Epithelial cell of proximal tubule (primary cell): ENCODE measurements at places on chromosomes 16 and 17. TPM values are rescaled to one million over a fixed set of nuclear protein-coding genes. Genes with fewer than 3 reads are reported as not detected.

GRCh38 chr17:28720247-28720996, 637 bp downstream of the RPL23A start:
- DNase-seq = no peak

DNA sequence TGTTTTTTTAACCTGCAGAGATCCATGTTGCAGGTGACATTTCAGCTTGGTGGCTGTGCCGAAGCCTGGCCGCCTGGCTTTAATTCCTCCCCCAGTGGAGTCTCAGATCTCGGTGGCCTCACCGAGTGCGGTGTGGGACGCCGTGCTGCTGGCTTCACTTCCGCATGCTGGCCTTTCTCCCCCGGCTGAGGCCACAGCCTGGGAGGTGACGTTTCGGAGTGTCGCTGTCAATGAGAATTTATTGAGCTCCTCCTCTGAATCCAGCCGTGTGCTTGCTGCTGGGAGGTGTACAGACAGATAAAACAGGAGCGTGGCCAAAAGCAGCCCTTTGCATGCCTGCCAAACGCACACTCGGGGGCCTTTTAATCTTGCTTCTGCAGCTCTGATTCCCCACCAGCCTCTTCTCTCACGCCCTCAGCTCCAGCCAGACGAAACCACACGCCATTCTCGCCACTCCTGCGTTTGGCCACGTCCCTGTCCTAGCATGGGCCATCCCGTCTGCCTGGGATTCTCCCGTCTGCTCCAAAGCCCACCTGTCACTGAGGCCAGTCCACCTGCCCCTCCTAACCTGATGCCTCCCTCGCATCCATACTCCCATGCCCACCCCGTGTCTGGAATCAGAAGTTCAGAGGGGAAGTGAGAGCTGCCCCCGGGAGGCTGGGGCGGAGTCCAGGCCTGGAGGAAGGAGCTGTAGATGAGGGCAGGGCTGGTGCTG, 3.6 kb downstream of the GSE1 start:
- DNase-seq = no peak

- DNase-seq = no peak
Observed at GRCh38 chr16:58509256-58510096, 5.8 kb upstream of the SETD6 start.

GRCh38 chr17:63611354-63611753, 10.7 kb downstream of the TACO1 start:
- DNase-seq = no peak

DNA sequence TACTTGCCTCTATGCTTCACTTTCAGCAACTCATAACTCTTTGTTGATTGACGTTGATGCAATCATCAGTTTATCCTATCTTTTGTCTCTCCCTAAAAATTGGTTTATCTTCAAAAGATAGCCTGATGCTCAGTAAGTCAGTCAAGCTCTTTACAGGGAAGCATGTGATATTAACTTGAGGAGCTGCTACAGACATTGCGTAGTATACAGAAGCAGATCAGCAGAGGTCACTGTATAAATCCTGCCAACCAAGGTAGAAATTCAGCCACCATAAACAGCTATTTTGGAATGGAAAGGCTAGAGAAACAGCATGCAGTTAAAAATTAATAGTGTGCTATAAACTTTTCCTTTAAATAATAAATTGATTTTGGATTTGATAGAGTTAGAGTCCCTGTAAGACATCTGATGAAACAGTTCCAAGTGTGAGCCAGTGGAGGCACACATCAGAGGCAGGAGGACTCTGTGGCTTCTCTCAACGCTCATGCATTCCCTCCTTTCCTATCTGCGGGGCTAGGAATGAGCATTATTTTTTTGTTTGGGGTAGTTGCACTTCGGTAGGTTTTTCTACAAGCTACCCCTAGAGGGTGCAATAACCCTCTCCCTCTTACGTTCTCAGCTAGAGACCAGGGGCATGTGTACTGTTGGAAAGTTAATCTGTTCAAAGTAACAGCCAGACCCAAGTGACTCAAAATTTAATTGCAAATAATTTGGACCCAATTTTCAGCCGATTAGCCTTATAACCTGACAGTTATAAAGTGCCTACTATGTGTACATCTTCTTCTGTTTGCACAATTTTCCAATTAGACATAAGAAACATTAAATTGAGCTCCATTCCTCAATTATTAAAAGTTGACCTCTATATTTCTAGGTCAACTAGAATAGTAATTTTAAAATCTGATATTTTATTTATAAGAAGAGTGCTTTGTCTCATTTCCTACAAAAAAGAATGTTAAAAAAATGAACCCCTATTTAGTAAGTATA, 647.7 kb upstream of the SOX9 start:
- no peak for DNase-seq

DNA sequence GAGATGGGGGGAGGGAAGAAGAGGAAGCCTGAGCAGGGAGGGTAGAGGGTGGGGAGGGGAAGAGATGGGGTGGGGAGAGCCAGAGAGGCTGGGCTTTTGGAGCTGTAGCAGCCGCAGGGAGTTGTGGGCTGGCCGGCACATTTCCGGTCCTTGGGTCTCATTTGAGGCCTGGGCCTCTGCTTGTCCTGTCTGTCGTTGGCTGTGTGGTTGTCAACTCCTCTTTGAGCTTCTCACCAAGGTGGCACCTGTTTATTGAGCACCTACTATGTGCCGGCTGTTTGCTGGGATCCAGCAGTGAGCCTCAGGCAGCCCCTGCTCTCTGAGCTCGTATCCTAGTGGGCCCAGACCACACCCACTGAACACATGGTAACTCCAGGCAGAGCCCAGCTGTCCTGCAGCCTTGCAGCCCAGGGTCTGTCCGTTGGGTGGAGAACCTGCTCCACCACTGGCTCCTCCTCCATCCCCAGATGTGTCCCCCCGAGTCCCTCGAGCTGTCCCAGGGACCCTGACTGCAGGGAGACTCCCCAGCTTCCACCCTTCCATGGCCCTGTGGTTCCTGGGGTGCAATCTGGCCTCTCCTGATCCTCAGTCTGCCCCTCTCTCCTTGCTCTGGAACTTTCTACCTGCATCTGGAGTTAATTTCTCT, 164.9 kb downstream of the IRF8 start:
- no peak for DNase-seq

GRCh38 chr16:637081-638018, 1.2 kb upstream of the METTL26 start:
- DNase-seq = no peak

DNA sequence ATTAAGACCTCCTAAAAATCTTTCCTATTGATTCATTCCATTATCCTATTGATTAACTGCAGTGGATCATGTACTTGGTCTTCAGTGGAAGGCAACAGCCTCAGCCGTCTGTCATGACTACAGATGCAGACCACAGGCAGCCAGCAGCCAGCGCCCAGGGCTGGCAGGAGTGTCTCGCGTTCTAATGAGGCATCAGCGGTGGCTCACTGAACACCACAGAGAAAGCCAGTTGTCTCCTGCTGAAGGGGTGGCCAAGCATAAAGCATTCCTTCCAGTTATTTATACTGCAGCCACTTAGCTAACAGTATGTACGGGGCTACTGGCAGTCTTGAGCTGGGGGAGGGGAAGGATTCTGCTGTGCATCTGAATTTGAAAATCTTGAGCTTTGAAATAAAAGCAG, 214.3 kb downstream of the IRX3 start:
- DNase-seq = no peak

GRCh38 chr17:82805254-82805653, 34.6 kb downstream of the ZNF750 start:
- no peak for DNase-seq

- no peak for DNase-seq
Observed at GRCh38 chr17:78986649-78987328, 7.1 kb upstream of the LGALS3BP start.

Gene PYY
- not detected in 2 replicates for total RNA-seq

Gene PABPN1L
- not detected in 2 replicates for total RNA-seq

Gene NOG
- 75.6 and 86.5 TPM in 2 replicates for total RNA-seq

Gene TSPOAP1
- total RNA-seq = 0.87 and 3.5 TPM in 2 replicates

Gene ARL5C
- not detected in 2 replicates for total RNA-seq
